ENCODE measurements at places on chromosomes 12 and 14.

- no peak for DNase-seq
Measured at GRCh38 chr12:2984698-2985097, 25.5 kb downstream of the TEAD4 start.

GRCh38 chr12:118813778-118814357 is 167.5 kb upstream of the SRRM4 start:
- no peak for DNase-seq

DNA sequence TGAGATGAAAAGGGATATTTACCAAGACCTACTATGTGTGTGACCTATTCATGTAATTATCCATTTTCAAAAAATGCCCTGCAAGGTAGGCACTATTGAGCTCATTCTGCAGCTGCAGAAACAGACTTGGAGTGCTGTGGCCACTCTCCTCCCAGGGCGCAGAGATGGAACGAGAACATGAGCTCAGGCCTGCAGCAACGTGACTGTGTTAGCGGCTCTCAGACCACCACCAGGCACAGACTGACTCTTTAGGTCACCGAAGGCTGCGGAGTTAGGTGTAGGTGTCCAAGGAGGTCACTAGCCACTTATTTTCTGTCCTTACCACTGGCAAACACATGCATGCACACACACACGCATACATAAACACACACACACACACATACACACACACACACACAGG is 271.4 kb upstream of the DIO3 start:
- DNase-seq: no peak

DNA sequence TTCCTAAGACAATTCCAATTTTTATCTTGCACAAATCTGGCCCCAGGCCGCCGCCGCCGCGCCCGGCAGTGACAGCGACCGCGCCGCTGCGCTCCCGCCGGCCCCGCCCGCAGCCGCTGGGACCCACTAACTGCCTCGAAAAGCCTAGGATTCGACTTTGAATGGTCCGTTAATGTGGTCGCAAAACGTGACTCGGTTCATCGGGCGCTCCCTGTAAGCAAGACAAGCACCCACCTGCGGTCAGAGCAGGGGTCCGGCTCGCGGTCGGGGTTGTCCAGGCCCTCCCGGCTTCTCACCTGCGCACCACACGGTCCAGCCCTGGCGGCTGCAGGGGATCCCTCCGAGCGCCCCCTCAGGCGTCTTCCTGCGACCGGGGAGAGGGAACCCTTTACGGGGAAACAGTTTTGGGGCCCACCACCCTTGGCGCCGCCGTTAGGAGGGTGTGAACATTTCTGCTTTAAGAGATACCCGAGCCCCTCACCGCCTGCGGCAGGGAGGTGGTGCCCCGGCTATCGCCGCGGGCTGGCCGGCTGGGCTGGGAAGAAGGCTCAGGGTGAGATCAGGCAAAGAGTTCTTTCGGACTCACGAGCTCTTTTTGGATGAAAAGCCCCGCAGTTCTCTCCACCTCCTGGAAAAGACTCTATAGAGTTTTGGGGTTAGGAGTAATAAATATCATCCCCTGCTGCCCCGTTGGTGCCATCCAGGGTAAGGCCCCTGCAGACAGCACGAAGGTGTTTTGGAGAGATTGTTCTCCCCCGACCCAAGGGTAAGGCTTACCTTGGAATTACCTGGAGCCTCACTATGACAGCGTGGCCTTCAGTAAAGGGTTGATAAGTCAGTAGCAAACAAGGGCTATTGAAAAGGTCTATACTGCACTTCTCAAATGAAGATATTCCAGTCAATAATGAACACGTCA is 13.6 kb upstream of the FOXJ2 start:
- DNase-seq: no peak

GRCh38 chr14:99937475-99938244 is 127.6 kb upstream of the EVL start:
- no peak for DNase-seq

GRCh38 chr12:12408265-12408690 is 51.4 kb downstream of the BORCS5 start:
- no peak for DNase-seq

DNA sequence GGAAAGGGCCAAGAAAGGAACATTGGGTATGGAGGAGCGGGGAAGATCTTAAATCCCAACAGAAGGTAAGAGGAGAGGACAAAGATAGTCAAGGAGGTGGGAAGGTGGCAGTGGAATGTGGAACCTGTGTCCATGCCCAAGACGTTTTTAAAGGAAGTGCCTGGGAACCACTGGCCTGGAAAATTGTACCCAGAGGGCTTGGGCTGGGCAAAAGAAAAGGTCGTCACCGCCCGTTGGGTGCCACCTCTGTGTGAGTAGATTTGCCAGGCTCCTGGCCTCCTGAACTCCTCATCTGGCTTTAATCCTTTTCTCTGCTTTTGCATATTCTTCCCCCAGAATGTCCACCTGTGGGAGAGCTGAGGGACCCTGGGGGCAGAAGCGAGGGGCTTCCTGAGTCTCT is 32.6 kb downstream of the JDP2 start:
- DNase-seq: no peak

GRCh38 chr14:93146119-93146518 is 30.4 kb upstream of the ITPK1 start:
- DNase-seq: no peak

- no peak for DNase-seq
Measured at GRCh38 chr12:109655578-109655977, 58.0 kb upstream of the FAM222A start.

DNA sequence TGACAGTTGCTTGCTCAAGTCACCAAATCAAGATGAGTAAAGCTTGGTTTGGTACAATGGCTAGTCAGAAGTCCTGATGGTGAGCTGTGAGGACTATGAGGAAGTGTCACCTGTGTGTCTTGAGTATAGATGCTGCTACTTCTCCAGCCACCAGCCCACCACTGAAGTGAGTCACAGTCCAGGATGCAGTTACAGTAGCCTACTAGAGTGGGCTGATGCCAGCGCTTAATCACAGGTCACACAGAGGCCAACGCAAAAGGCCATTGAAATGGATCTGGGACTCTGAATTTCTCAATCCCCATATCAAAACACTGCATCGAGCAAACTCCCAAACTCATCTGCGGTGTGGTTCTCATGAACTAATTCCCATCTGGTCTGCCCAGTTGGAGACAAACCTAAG is 223.1 kb downstream of the ANO6 start:
- no peak for DNase-seq

- DNase-seq: no peak
Measured at GRCh38 chr14:90730206-90730766, 85.9 kb downstream of the TTC7B start.

GRCh38 chr14:101374373-101375338 is 186.6 kb upstream of the DIO3 start:
- DNase-seq: no peak

GRCh38 chr12:83666690-83667089 is 980.0 kb downstream of the TMTC2 start:
- DNase-seq: no peak

GRCh38 chr12:48681399-48681709 is 684 bp downstream of the KANSL2 start:
- no peak for DNase-seq

GRCh38 chr14:76846331-76847047 is 20.3 kb downstream of the LRRC74A start:
- no peak for DNase-seq

GRCh38 chr14:94046696-94047250 is 20.6 kb downstream of the OTUB2 start:
- no peak for DNase-seq

DNA sequence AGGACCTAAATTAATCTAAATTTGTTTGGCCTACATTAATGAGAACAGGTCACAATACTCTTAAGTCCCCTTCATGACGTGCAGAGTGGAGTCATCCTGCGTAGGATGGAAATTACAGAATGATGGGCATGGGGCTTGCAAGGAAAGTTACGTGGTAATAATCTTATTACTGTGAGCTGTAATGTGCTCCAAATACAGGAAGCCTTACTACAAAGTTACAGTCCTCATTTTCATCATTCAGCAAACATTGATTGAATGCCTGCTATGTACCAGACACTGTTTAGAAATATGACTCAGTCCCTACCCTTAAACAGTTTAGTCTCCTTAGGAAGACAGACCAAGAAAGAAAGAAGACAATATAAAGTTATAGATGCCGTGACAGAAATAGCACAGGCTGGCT is 9.4 kb downstream of the HIGD1C start:
- no peak for DNase-seq

All from CD4-positive, alpha-beta T cell (primary cell).